Right lung (tissue), 10 donors: ENCODE measurements at places on chromosomes 3 and 15. TPM values are rescaled to one million over a fixed set of nuclear protein-coding genes. Genes with fewer than 3 reads are reported as not detected.

HTR3E gene
- polyA plus RNA-seq, result not detected

ASTE1 gene
- polyA plus RNA-seq, result 17.1 TPM

NR1I2 gene
- polyA plus RNA-seq, result 0.50 TPM

ZIC1 gene
- 0.87 TPM for polyA plus RNA-seq
